Activated CD4-positive, alpha-beta T cell treated with anti-CD3 and anti-CD28 coated beads, Interleukin-2, amount 10 ng/mL, durations not matched to agents 24 days and 14 days (primary cell): ENCODE measurements at places on chromosomes 1 and 21. TPM values are rescaled to one million over a fixed set of nuclear protein-coding genes. Genes with fewer than 3 reads are reported as not detected.

The C2CD2 gene
- total RNA-seq, result 9.3 and 10.6 TPM in 2 replicates

The FAM72C gene
- 16.9 and 17.3 TPM in 2 replicates for total RNA-seq

The AURKAIP1 gene
- total RNA-seq, result 142 and 146 TPM in 2 replicates

The LCE1D gene
- total RNA-seq, result not detected in 2 replicates

The PROK1 gene
- not detected in 2 replicates for total RNA-seq

The NT5C1A gene
- 0.31 and 0.56 TPM in 2 replicates for total RNA-seq

The HLX gene
- total RNA-seq, result 5.7 and 7.2 TPM in 2 replicates

The AGRN gene
- total RNA-seq, result 29.6 and 35.8 TPM in 2 replicates

- H3K27me3 ChIP-seq, result no peaks in the 10 kb centered on the region
- H3K36me3 ChIP-seq, result no peaks in the 10 kb centered on the region
- H3K4me3 ChIP-seq, result no peak overlapping the region
- no peaks in the 10 kb centered on the region for H3K4me1 ChIP-seq
- H3K27ac ChIP-seq, result no peak overlapping the region
Observed at GRCh38 chr21:21606041-21606440, 607.8 kb downstream of the NCAM2 start.

- H3K4me3 ChIP-seq, result no peak overlapping the region
- no peak overlapping the region for H3K27ac ChIP-seq
- H3K36me3 ChIP-seq, result no peaks in the 10 kb centered on the region
- H3K4me1 ChIP-seq, result no peaks in the 10 kb centered on the region
Observed at GRCh38 chr1:55466373-55466772, 251.2 kb upstream of the USP24 start.

DNA sequence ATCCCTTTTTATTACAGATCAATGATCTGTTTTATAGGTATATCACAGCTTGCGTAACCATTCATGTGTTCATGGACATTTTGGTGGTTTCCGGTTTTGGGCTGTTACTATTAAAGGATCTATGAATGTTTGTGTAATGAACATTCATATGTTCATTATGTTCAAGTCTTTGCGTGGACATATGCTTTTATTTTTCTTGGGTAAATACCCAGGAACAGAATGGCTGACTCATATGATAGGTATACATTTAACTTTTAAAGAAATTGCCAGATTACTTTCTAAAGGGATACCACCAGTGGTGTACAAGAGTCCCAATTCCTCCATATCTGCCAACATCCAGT, 73.7 kb downstream of the SPATA46 start:
- no peaks in the 10 kb centered on the region for H3K36me3 ChIP-seq
- peaks cover 9% of the 10 kb centered on the region for H3K27me3 ChIP-seq
- H3K4me1 ChIP-seq, result no peaks in the 10 kb centered on the region
- no peak overlapping the region for H3K27ac ChIP-seq
- no peak overlapping the region for H3K4me3 ChIP-seq

- no peak overlapping the region for H3K27ac ChIP-seq
- H3K27me3 ChIP-seq, result no peaks in the 10 kb centered on the region
- no peak overlapping the region for H3K4me3 ChIP-seq
- H3K4me1 ChIP-seq, result no peaks in the 10 kb centered on the region
Observed at GRCh38 chr1:96804648-96805047, 83.1 kb downstream of the PTBP2 start.

- DNase-seq, result no peak
- peaks cover 21% of the 10 kb centered on the region for H3K27me3 ChIP-seq
- no peak overlapping the region for H3K27ac ChIP-seq
- no peak overlapping the region for H3K4me3 ChIP-seq
- peaks cover 4% of the 10 kb centered on the region for H3K4me1 ChIP-seq
Observed at GRCh38 chr1:226491093-226491850, 57.3 kb upstream of the STUM start.

- H3K27me3 ChIP-seq, result no peaks in the 10 kb centered on the region
- H3K4me1 ChIP-seq, result no peaks in the 10 kb centered on the region
- DNase-seq, result no peak
- no peak overlapping the region for H3K4me3 ChIP-seq
- no peak overlapping the region for H3K27ac ChIP-seq
Observed at GRCh38 chr1:48030696-48031365, 33.6 kb upstream of the TRABD2B start.

DNA sequence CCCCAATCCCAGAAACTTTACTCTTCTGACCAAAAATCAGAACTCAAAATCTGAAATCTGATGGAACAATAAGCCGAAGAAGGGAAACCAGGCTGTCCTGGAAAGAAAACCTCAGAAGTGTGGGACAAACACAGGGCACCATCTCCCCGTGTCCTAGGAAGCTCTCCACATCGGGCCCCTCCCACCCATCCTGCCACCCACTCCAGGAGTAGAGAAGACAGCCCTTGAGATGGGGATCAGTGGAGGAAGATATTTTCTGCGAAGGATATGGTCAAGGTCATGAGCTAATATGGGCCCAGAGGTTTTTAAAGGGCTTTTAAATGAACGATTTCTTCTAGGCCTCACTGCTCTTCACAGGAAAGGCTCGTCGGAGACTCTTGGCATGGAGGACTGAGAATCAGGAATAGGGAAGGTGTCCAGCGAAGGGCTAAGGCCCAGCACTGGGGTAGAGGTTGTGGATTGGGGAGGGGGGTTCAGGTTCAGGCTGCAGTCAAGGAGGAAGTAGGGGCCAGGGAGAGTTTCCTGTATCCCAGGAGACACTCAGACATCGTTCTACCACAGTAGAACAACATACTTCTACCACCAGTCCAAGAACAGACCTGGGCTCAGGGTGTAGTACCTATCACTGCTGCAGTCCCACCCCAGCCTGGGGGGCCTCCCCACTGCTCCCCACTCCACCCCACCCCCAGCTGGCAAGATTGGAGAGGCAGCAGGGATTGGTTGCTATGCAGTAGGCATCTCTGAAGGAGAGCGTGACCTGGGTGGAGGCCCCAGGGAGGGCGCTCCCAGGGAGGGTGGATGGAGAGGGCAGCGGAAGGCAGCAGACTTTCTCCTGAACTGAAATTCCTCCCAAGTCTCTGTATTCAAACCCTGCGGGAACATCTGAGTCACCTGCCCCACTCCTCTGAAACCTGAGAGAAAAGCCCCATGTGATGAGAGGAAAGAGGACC, 1.2 kb upstream of the S100A5 start:
- peaks cover 83% of the 10 kb centered on the region for H3K4me1 ChIP-seq
- H3K36me3 ChIP-seq, result peaks cover 24% of the 10 kb centered on the region
- DNase-seq, result no peak

- H3K27ac ChIP-seq, result no peak overlapping the region
- H3K4me3 ChIP-seq, result no peak overlapping the region
- H3K36me3 ChIP-seq, result no peaks in the 10 kb centered on the region
- no peak for DNase-seq
Observed at GRCh38 chr1:186575348-186575747, 104.9 kb downstream of the PTGS2 start.

GRCh38 chr1:218874313-218874712, 299.4 kb upstream of the LYPLAL1 start:
- H3K27me3 ChIP-seq, result no peaks in the 10 kb centered on the region
- H3K27ac ChIP-seq, result no peak overlapping the region
- no peak for DNase-seq
- peaks cover 3% of the 10 kb centered on the region for H3K4me1 ChIP-seq
- H3K4me3 ChIP-seq, result no peak overlapping the region
- H3K36me3 ChIP-seq, result no peaks in the 10 kb centered on the region

DNA sequence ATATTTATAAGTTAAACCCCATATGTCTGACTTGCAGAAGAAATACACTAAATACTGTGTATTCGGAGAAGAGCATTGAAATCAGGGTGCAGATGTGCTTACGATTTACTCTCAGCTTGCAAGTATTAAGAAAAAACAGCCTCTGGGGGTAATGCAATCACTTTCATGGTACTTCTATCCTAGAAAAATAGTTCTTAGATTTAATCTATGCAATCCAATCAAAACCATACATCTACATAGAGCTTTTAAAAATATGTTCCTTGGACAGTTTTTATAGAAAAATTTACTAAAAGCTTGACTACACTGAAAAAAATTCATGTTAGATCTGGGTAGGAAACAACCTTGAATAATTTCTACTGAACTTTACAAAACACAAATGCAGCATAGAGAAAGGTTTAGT, 890.3 kb upstream of the ADGRL2 start:
- H3K27me3 ChIP-seq, result no peaks in the 10 kb centered on the region
- no peaks in the 10 kb centered on the region for H3K4me1 ChIP-seq
- H3K4me3 ChIP-seq, result no peak overlapping the region
- no peak for DNase-seq

GRCh38 chr1:223504741-223505140, 111.5 kb downstream of the CCDC185 start:
- no peaks in the 10 kb centered on the region for H3K27me3 ChIP-seq
- no peak for DNase-seq
- peaks cover 4% of the 10 kb centered on the region for H3K4me1 ChIP-seq
- no peaks in the 10 kb centered on the region for H3K36me3 ChIP-seq

- no peaks in the 10 kb centered on the region for H3K27me3 ChIP-seq
- no peak overlapping the region for H3K4me3 ChIP-seq
- H3K27ac ChIP-seq, result no peak overlapping the region
Observed at GRCh38 chr1:184691719-184692324, 62.8 kb downstream of the EDEM3 start.

DNA sequence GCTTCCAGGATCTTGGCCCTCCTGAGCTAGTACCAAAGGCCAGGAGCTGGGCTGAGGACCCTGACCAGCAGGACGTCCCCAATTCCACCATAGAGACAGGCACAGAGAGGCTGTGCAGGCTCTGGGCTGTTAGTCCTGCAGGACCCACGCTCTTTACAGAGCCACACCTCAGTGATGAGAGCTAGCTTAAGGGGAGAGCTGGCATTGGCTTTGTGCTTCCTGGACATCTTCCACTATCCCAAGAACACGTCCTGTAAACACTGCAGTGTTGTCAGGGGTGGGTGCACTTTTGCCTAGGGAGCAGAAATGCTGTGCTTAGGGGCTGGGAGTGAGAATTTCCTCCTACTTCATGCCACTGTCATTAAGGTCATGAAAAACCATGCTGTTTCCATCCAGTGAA, 91.7 kb upstream of the EDN2 start:
- no peak overlapping the region for H3K4me3 ChIP-seq
- peaks cover 55% of the 10 kb centered on the region for H3K4me1 ChIP-seq
- peaks cover 78% of the 10 kb centered on the region for H3K36me3 ChIP-seq
- no peak for DNase-seq
- no peaks in the 10 kb centered on the region for H3K27me3 ChIP-seq

- peaks cover 46% of the 10 kb centered on the region for H3K36me3 ChIP-seq
- H3K4me3 ChIP-seq, result no peak overlapping the region
- DNase-seq, result no peak
- H3K27me3 ChIP-seq, result peaks cover 19% of the 10 kb centered on the region
- H3K27ac ChIP-seq, result no peak overlapping the region
Observed at GRCh38 chr1:6185151-6185550, 5.0 kb upstream of the CHD5 start.

DNA sequence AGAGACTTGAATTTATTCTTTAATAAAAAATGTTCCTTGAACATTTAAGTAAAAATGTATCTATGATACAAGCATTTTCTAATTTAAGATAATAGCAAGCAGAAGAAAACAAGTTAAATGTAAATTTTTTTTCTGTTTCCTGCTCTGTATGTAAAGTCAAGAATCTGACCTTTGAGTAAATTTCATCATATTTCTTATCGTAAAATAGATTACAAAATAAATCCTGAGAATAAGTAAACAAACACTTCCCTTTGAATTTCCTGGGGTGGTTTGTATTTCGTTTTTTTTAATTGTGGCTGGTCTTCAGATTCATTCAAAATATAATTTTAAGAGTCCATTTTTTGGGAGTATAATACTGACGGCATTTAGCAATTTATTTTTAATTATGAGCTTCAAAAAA, 77.6 kb downstream of the POU2F1 start:
- H3K36me3 ChIP-seq, result no peaks in the 10 kb centered on the region
- no peak for DNase-seq
- H3K4me3 ChIP-seq, result no peak overlapping the region
- peaks cover 4% of the 10 kb centered on the region for H3K4me1 ChIP-seq
- H3K27ac ChIP-seq, result no peak overlapping the region
- H3K27me3 ChIP-seq, result no peaks in the 10 kb centered on the region

DNA sequence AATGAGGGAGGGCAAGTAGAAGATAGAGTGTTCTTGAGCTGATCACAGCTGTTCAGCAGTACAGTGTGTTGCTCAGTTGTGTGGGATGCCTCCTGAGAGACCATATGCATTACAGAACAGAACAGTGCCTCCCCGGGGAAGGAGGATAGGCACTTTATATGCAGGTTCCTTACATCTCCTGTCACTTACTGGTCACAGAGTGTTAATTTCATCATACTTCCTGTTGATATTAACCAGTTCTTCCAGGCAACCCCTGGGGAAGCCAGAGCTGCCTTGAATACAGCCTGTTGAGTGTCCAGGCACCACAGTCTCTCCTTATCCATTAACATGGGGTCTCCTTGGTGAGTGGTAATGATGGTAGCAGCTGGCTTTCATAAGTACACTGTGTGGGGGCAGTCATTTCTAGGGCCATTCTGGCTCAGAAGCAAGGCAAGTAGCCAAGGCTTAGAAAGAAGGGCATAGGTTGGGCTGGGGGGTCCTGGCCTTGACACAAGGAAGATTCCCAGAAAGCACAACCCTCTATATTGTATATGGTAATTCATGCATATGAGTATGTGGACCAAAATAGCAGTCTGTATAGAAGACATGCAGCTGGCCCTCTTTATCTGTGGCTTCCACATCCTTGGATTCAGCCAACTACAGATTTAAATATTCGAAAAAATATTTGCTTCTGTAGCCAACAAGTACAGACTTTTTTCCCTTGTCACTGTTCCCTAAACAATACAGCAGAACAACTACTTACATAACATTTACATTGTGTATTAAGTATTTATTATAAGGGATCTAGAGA, 142.4 kb downstream of the ZP4 start:
- H3K4me3 ChIP-seq, result no peak overlapping the region
- H3K36me3 ChIP-seq, result no peaks in the 10 kb centered on the region
- no peaks in the 10 kb centered on the region for H3K4me1 ChIP-seq
- no peak overlapping the region for H3K27ac ChIP-seq
- DNase-seq, result no peak
- no peaks in the 10 kb centered on the region for H3K27me3 ChIP-seq
